HT1080 (cell line): ENCODE measurements at places on chromosomes 5 and 9.

- no peak for DNase-seq
Measured at GRCh38 chr9:15219546-15219945, 87.5 kb downstream of the TTC39B start.

DNA sequence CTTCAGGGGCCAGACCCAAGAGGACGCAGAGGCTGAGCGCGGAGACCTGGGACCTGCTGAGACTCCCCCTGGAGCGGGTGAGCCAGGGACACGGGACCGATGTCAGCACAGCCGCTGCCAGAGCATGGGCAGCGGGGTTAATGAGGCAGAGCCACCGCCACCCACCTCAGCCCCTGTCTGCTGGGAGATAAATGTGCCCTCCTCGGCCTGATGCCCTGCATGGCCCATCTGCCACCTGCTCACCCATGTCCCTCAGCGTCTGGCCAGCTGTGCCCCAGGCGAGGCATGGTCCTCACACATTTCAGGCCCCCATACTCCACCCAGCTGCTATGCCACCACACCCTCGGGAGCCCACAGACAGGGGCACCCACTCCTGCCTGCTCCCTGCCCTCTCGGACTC is 14.9 kb downstream of the DNLZ start:
- DNase-seq, result no peak

DNA sequence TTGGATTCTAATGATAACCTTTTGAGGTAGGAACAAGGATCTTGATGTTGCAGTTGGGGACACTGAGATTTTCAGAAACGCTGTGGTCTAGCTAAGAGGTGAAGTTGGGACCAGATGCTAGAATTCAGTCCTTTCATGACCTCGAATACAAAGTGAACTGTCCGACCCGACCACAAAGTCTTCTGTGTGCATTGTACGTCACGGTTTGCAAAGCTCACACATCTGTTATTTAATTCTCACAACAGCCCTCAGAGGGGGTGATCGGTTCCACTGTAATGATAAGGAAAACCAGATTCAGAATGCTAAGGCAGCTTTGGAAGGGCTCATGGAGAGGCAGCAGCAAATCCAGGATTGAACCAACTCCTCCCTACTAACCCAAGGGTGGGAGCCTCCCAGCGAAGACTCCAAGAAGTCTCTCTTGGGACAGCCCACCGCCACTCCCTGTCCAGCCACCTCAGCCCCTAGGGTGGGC is 16.6 kb upstream of the KIF12 start:
- no peak for DNase-seq

GRCh38 chr9:121038362-121038761 is 11.7 kb downstream of the C5 start:
- DNase-seq, result no peak

DNA sequence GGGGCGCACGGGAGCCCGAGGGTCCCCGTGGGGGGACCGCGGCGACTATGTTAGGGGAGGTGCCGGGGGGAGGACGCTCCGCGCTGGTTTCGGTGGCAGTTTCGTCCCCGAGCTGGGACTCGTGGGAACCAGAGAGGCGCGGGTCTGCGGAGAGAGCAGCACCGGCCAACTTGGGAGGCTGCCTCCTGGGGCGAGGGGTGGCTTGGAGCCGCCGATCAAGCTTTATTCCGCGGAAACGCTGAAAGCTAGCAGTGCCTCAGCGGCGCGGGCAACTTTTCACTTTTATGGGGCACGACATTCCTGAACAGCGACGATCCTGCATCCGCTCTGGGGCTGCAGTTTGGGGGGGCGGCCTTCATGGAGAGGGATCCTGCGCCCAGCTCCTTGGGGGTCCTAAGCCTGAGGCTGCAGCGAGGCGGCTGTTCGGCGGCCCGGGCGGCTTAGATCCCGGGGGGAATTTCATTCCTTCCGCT is 369 bp downstream of the OCLN start:
- no peak for DNase-seq

- no peak for DNase-seq
Measured at GRCh38 chr9:78044189-78044588, 12.6 kb upstream of the GNAQ start.

DNA sequence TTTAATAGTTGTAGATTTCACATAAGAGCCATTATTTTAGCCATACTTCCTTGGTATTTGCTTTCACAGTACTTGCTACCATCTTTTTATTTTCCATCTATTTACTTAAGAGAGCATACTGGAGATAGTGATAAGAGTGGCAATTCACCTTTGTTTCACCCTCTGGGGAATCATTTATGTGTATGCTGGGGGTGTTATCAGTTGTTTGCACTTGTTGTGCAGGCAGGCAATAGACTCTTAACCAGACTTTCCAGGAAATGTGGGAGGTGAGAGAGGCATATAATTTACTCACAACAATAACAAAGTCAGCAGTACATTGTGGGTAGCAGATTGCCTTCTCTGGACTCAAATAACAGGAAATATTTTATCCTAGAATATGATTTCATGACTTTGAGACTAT is 1018.3 kb downstream of the CDH12 start:
- DNase-seq, result no peak

DNA sequence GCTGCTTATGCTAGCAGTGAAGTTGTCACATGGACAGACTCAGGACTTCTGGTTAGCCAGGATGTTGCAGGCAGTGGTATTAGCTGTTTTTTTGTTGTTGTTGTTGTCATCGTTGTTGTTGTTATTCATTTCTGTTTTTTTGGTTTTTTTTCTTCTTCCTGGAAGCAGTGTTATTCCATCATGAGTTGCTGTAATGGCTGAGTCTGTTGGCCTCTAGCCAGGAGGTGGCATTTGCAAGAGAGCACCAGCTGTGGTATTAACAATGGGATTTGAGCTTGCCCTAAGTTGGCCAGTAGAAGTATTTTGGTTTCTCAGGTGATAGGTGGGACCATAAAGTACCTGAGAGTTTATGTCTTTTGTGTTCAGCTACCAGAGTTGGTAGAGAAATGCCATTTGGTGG is 561.1 kb downstream of the KCTD16 start:
- DNase-seq, result no peak

DNA sequence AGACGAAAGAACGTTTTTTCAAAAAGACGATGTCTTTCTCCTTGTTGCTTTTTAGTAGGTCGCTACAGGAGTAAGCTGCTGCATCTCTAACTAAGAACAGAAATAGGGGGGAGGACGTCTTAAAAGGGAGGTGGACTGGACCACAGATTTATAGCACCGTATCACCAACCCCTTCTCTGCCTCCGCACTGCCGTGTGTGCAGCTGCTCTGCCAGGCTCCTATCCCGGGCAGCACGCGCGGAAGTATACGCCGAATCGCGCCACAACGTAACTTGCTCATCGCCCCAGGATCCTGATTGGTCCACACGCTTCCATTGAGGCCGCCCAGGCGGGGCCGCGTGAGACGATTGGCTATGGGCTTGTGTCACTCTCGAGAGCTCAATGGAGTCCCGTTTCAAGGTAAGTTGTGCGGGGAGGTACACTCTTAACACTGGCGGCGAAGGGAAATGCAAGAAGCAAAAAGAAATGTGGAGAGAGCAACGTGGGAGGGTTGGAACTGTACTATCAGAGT is at the start of gene ELAVL2:
ELAVL2 (minus strand) TSS at position 121 of the 510 bp plus-strand sequence. CDS start 64,006 bp downstream, outside the sequence.
- no peak for DNase-seq

DNA sequence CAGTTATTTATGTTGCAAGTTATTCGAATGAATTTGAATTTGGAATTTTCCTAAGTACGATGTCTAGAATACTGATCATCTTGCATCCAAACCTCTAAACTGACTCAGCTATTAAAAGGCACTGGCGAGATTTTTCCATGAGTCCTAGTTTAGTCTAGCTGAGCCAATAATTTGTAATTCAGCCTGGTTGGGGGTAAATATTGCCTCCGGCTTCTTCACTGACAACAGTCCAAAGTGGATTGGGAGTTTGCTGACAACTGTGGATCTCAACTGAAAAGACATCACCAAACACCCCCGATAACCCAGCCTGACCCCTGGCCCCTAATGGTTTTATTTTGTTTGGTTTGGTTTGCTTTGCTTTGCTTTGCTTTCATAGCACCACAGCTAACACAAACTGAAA is 189.8 kb upstream of the DAPK1 start:
- DNase-seq, result no peak

DNA sequence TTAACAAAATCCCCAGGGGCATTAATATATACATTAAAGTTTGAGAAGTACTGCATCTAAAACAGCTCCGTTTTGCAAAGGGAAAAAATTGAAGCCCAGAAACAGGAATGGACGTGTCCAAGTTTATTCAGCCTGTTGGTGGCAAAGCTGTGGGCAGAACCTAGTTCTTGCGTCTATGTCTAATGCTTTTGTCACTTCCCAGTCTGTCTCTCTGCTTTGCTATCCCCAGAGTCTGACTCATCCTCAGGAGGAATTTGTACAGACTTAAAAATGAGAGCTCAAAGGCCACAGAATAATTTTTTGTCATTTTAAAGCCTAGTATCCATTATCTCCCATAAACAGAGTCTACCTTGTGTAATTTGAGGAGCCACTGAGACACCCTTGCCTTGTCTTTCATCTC is 330.9 kb upstream of the GRIA1 start:
- peak; percentile 86 for DNase-seq

DNA sequence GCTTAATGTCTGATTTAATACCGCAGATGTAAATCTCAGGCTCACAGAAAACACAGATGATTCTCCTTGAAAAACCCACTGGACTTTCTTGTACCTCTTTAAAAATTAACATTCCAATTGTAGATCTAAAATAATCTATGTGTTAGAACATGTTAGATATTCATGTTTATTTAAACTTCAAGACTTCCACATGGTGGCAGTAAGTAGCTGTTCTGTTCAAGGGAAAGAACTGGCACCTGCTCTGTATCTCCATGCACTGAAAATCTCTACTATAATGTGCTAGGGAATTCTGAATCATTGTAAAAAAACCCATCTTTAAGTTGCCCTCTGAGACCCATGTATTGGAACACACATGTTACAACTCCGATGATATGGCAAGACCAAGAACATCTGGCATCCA is 366.9 kb downstream of the DMRTA1 start:
- peak; percentile 37 for DNase-seq

GRCh38 chr5:58013542-58014258 is 446.2 kb downstream of the PLK2 start:
- DNase-seq, result no peak

DNA sequence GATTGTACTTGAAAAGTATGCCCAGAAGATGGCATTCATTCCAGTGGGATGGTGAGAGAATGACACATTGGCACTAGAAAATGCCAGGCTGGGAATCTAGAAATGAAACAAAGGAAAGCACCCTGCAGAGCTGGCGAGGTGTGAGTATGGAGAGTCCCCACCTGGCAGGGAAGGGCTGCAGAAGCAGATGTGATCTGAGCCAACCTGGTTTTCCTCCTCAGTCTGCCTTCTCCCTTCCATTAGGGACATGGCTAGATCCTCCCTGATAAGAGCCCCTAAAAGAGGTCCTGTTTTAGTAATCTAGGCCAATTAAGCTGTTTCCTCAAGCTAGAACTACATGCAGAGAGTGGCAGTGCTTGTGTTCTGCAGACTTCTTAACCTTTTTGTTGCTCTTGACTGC is 24.7 kb upstream of the TNFSF15 start:
- no peak for DNase-seq

DNA sequence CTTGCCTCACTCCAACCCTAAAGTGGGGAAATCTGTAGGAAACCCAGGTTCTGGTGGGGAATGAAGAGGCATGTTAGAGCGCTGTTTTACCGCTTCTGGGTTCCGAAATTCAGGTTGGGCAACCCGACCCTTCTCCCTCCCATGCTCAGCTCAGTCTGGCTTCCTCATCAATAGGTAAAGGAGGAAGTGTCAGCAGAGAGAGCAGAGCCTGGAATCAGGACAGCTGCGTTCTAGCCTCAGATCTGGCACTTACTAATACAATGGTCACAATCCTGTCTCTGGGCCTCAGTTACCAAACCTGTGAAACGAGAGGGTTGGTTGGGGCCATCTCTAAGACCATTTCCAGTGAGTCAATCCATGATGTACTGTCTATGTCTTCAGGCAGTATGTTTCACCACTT is 16.2 kb upstream of the TNIP1 start:
- no peak for DNase-seq

GRCh38 chr9:135087489-135087792 is at the start of gene OLFM1:
OLFM1 (plus strand) TSS chr9:135087668; CDS start chr9:135087990, 322 bp downstream.
- DNase-seq, result peak; percentile 32

GRCh38 chr9:135365013-135365768 is 114.4 kb upstream of the PPP1R26 start:
- DNase-seq, result no peak

DNA sequence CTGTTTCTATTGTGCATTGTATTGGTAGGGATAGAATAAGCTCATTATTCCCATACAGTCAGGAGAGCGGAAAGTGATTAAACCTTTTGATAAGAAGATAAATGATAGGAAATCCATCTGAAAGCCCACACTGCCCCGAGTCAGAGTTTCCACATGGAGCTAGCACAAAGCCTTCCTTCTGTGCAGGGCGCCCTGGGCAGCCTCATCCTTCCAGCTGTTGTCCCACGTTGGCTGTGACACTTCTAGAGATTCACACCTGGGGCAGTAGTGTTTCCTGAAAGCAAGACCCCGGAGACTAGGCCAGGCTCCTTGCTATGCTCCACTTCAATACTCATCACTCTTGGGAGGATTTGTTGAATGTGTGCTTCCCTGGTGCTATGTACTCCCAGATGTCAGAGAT is 172.4 kb downstream of the SEMA6A start:
- DNase-seq, result no peak

GRCh38 chr5:88238732-88239131 is 29.9 kb downstream of the TMEM161B start:
- DNase-seq, result no peak
